H9 (cell line): ENCODE measurements at places on chromosomes 3 and 15. TPM values are rescaled to one million over a fixed set of nuclear protein-coding genes. Genes with fewer than 3 reads are reported as not detected.

ARHGAP31 gene
- 2.2 and 2.4 TPM in 2 replicates for total RNA-seq

TMEM212 gene
- not detected in 2 replicates for total RNA-seq

NME9 gene
- total RNA-seq: not detected in 2 replicates

PLCL2 gene
- 30.5 and 32.1 TPM in 2 replicates for total RNA-seq

GRAMD2A gene
- 1.3 and 1.5 TPM in 2 replicates for total RNA-seq

- no peaks in the 10 kb centered on the region for H3K36me3 ChIP-seq
- no peak overlapping the region for H3K27ac ChIP-seq
- H3K4me3 ChIP-seq: no peak overlapping the region
- H3K4me1 ChIP-seq: peaks cover 4% of the 10 kb centered on the region; the same call in 1 of the 2 replicates
- no peaks in the 10 kb centered on the region for H3K27me3 ChIP-seq
Observed at GRCh38 chr3:103991-104390, 92.6 kb upstream of the CHL1 start.

DNA sequence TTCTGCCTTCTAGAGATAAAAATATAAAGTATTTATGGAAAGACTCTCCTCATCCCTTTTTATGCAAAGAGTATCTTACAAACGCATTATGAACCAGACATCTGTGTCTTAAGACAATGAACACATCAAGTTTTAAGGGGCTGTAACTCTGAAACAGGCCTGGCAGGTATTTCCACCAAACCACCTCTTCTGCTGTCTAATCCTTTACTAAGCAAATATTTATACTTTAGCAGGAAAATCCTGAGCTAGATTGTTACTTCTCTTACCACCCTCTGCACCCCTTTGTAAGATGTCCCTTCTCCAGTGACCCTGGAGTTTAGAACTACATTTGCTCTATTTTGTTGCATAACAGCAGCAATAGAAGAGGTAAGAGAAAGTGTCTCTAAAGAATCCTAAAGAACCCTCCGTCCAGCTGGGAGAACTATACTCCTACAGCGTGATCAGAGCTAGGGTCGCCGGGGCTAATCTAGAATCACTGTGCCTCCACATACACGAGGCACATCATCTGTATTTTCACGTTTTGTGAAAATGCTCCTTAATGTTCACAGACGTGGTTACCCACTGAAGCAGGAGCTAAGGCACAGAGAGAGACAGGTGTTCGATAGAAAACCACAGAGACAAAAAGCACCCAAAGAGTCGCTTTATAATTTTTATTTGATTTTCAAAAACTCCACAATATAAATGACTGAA is 129.6 kb downstream of the FOXP1 start:
- H3K36me3 ChIP-seq: no peaks in the 10 kb centered on the region
- no peak for DNase-seq
- H3K27me3 ChIP-seq: no peaks in the 10 kb centered on the region
- H3K4me1 ChIP-seq: peaks cover 7% of the 10 kb centered on the region; the same call in 1 of the 2 replicates
- no peak overlapping the region for H3K27ac ChIP-seq

GRCh38 chr3:73513260-73513659 is 111.5 kb downstream of the PDZRN3 start:
- no peaks in the 10 kb centered on the region for H3K36me3 ChIP-seq
- no peak overlapping the region for H3K27ac ChIP-seq
- H3K27me3 ChIP-seq: no peaks in the 10 kb centered on the region

- no peak overlapping the region for H3K27ac ChIP-seq
- no peaks in the 10 kb centered on the region; the same call in 1 of the 2 replicates for H3K27me3 ChIP-seq
- no peaks in the 10 kb centered on the region for H3K36me3 ChIP-seq
- no peak overlapping the region for H3K4me3 ChIP-seq
- peaks cover 6% of the 10 kb centered on the region; the same call in 1 of the 2 replicates for H3K4me1 ChIP-seq
Observed at GRCh38 chr15:66617137-66618090, 51.6 kb upstream of the LCTL start.

DNA sequence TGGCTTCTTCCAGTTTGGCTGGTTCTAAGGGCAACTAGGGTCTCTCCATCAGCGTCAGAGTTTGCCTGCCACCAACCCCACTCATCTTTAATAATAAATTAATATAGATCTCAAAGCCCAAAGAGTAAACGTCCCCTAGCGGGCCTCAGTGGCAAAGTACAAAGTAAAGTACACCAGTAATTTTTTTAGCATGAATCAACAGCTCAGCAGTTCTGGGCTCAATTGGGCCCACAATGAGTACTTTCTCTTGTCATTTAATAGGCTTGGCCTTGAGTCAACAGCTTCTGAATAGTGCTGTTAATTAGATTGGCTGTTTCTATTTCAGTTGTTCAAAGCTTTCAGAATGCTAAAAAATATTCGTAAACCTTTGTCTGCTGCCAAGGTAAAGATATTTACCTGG is 89.0 kb upstream of the PFN2 start:
- H3K4me1 ChIP-seq: no peaks in the 10 kb centered on the region; the same call in 1 of the 2 replicates
- no peaks in the 10 kb centered on the region for H3K27me3 ChIP-seq
- DNase-seq: no peak
- H3K36me3 ChIP-seq: no peaks in the 10 kb centered on the region
- no peak overlapping the region for H3K27ac ChIP-seq

GRCh38 chr15:25544076-25544475 is 105.3 kb upstream of the UBE3A start:
- H3K27ac ChIP-seq: no peak overlapping the region
- no peak for DNase-seq
- no peaks in the 10 kb centered on the region for H3K27me3 ChIP-seq
- no peak overlapping the region for H3K4me3 ChIP-seq

GRCh38 chr3:21540265-21540664 is 210.7 kb downstream of the ZNF385D start:
- no peak overlapping the region for H3K27ac ChIP-seq
- no peak for DNase-seq
- H3K36me3 ChIP-seq: no peaks in the 10 kb centered on the region
- no peaks in the 10 kb centered on the region; the same call in 1 of the 2 replicates for H3K4me1 ChIP-seq
- no peaks in the 10 kb centered on the region for H3K27me3 ChIP-seq
